ENCODE measurements at places on chromosomes 2 and 18. TPM values are rescaled to one million over a fixed set of nuclear protein-coding genes. Genes with fewer than 3 reads are reported as not detected.

DNA sequence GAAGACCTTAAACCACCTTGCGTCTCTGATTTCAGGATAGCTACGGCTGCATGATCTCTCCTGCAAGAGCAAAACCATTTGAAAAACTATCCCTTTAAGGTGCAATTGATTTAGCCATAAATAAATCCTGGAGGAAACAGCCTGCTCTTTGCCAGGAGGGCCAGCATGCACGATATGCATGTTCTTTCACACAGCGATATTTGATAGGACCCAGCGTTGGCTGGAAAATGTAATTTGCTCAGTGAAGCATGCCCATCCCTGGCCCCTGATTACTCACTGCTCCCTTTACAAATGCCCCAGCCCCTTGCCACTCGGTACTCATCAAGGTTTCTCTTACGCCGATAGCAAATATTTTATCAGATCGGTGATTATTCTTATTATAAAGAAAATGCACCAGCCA, 315.4 kb downstream of the CDH2 start:
- H3K4me3 ChIP-seq, result no peak overlapping the region
- no peak for DNase-seq
- no peak overlapping the region for H3K27ac ChIP-seq
- no peaks in the 10 kb centered on the region for H3K27me3 ChIP-seq
- H3K4me1 ChIP-seq, result no peaks in the 10 kb centered on the region
- no peaks in the 10 kb centered on the region for H3K36me3 ChIP-seq

GRCh38 chr2:223044092-223044836, 7.7 kb upstream of the KCNE4 start:
- H3K27me3 ChIP-seq, result no peaks in the 10 kb centered on the region
- H3K4me1 ChIP-seq, result peaks cover 2% of the 10 kb centered on the region
- no peak for DNase-seq

GRCh38 chr2:133486771-133487191, 81.5 kb downstream of the NCKAP5 start:
- no peak overlapping the region for H3K27ac ChIP-seq
- no peaks in the 10 kb centered on the region for H3K27me3 ChIP-seq
- peaks cover 1% of the 10 kb centered on the region for H3K4me1 ChIP-seq

DNA sequence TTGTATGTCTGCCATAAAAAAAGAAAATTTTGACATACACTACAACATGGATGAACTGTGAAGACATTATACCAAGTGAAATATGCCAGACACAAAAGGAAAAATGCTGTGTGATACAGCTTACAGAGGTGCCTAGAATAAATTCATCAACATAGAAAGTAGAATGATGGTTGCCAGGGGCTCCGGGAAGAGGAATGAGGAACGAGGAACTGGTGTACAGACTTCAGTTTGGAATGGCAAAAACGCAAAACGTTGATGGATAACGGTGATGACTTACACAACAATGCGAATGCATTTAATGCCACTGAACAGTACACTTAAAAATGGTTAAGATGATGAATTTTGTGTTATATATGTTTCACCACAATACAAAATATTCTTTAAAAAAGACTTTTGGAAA, 61.0 kb downstream of the TTC21B start:
- DNase-seq, result no peak
- no peaks in the 10 kb centered on the region for H3K36me3 ChIP-seq
- no peak overlapping the region for H3K27ac ChIP-seq
- H3K4me3 ChIP-seq, result no peak overlapping the region

DNA sequence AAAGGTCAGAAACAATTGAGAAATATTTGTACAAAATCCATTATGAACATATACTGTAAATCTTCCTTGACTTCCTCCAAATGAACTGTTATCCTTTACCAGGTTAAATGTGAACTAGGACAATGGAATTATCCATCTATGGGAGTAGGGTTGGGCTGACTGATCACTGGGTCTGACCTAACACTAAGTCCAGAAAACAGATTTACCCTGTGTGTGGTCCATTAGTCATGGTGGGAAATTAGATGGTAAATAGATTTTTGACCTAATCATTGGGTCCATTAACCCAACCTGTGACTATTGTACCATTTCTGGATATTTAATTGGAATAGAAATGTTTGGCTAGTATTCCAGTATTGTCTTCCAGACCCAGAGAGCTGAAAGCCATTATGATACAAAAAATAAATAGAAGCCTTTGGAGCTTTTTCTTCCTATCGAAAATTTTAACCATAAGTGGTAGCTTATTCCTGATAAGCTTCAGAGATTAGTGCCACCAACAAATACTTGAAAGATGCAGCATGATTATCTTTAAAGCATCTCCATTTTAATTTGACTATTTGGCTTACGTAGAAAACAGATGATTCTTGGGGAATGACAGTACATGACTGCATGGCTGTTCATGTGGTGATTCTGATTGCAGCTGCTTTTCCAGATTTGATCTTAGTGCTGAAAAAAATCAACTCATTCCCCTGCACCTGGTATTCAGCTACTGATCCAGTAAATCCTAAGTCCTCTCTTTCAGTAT, 703.2 kb upstream of the FSHR start:
- H3K27me3 ChIP-seq, result no peaks in the 10 kb centered on the region
- no peak overlapping the region for H3K4me3 ChIP-seq
- no peak overlapping the region for H3K27ac ChIP-seq
- DNase-seq, result no peak

- no peaks in the 10 kb centered on the region for H3K36me3 ChIP-seq
- no peaks in the 10 kb centered on the region for H3K4me1 ChIP-seq
- no peak overlapping the region for H3K4me3 ChIP-seq
- H3K27me3 ChIP-seq, result no peaks in the 10 kb centered on the region
- DNase-seq, result no peak
- H3K27ac ChIP-seq, result no peak overlapping the region
Measured at GRCh38 chr18:36322734-36323133, 25.2 kb downstream of the FHOD3 start.

RFTN2 gene
- polyA plus RNA-seq, result 8.1 TPM

DNA sequence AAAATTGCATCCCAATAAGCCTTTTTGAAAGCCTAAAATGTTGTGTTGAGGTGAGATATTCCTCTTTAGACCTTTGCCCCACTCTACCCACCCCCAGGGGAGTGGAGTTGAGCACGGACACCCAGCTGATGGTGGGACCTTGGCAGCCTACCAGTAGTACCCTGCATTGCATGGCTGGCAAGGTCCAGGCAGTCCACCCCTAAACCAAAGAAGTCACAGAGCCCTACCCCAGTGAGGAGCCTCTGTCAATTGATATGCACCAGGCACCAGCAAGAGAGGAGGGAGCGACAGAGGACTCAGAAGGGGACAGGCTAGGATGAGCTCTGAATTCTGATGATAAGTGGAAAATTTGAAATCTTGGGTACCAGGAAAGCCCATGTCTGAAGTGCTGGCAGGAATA, 38.6 kb downstream of the MARCO start:
- no peaks in the 10 kb centered on the region for H3K4me1 ChIP-seq
- no peak for DNase-seq
- H3K4me3 ChIP-seq, result no peak overlapping the region
- no peaks in the 10 kb centered on the region for H3K27me3 ChIP-seq

DNA sequence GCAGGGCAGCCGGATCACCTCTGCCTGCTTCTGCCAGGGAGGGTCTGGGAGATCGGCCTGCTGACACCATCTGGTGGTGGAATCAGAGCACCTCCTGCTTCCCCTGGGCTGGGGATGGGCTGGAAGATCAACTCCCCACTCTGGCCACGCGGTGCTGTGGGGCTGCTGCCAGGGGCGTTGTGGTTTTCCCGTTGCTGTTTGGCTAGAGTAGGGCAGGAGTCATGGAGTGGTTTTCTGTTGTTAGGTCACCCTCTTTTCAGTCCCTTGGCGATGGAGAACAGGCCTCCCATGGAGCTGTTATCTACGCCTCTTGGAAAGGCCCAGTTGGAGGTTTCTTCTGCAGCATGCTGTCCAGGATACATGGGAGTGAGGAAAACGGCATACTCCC, 15.2 kb downstream of the BCL2L11 start:
- H3K27me3 ChIP-seq, result no peaks in the 10 kb centered on the region
- peaks cover 3% of the 10 kb centered on the region for H3K4me1 ChIP-seq
- H3K27ac ChIP-seq, result no peak overlapping the region
- no peak for DNase-seq
- H3K4me3 ChIP-seq, result no peak overlapping the region

GRCh38 chr2:28134262-28134812, 243.8 kb downstream of the BABAM2 start:
- peak overlapping the region; percentile 49 for H3K27ac ChIP-seq
- no peaks in the 10 kb centered on the region for H3K36me3 ChIP-seq
- DNase-seq, result peak; percentile 55

CAPN14 gene
- 0.05 TPM for polyA plus RNA-seq

DNA sequence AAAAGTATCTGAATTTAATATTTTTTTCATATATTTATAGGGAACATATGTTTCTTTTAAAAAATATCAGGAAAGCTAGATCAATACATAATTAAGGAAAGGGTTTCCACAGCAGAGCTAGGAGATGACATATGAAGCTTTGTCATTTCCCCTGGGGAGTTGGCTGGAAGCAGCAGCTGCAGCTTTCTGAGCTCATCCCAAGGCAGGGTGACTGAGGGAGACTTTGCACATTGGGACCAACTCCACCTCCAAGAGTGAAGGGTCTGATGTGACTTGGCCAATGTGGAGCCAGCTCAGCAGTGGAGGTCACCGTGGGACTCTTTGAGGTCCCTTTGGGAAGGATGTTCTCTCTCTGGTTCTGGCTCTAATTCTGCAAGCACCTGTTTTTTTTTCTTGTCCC, 315.1 kb downstream of the RDH14 start:
- H3K27ac ChIP-seq, result no peak overlapping the region
- H3K4me3 ChIP-seq, result no peak overlapping the region
- no peaks in the 10 kb centered on the region for H3K4me1 ChIP-seq
- H3K36me3 ChIP-seq, result no peaks in the 10 kb centered on the region
- no peaks in the 10 kb centered on the region for H3K27me3 ChIP-seq

DNA sequence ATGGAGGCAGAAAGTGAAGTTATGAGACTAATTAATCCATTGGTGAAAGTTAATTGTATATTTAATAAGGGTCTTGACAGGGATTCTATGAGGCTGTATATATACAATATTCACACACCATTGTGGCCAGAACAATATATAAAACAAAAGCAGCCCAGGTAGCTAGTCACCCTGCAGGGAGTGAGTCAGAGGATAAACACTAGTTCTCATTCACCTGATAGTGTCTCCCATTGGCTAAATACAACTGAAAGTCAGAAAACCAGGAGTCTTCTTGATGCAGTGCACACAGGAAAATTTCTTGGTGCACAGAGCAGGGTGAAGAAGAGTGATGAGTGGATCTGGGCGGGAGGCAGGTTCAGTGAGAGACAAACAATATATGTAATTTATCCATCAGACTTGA, 465.2 kb downstream of the ERBB4 start:
- no peak overlapping the region for H3K27ac ChIP-seq
- DNase-seq, result no peak
- H3K4me1 ChIP-seq, result no peaks in the 10 kb centered on the region
- no peaks in the 10 kb centered on the region for H3K27me3 ChIP-seq

DES gene
- 149 TPM for polyA plus RNA-seq

DNA sequence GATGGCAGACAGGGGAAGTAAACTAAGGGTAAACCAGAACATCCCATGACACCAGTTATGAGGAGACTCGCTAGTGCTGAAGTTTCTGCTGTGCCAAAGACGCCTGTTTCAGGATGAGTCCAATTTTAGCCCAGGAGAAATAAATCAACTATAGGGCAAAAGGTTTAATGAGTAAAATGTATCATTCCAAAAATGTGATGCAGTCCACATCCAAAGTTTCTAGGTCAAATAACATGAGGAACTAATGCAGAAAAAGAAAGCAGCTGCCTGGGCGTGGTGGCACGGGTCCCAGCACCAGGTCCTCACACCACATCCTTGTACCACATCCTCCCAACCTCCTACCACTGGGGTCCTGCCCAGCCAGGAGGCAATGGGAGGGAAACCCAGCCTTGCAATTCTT, 126.9 kb upstream of the CTAGE1 start:
- no peak overlapping the region for H3K27ac ChIP-seq
- H3K36me3 ChIP-seq, result no peaks in the 10 kb centered on the region
- no peak for DNase-seq
- no peaks in the 10 kb centered on the region for H3K27me3 ChIP-seq
- peaks cover 17% of the 10 kb centered on the region for H3K4me1 ChIP-seq

DNA sequence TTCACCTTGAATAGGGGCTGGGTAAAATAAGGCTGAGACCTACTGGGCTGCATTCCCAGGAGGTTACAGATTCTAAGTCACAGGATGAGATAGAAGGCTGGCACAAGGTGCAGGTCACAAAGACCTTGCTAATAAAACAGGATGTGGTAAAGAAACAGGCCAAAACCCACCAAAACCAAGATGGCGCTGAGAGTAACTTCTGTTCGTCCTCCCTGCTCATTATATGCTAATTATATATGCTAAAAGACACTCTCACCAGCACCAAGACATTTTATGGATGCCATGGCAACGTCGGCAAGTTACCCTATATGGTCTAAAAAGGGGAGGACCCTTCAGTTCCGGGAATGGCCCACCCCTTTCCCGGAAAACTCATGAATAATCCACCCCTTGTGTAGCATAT, 711.5 kb upstream of the KLHL29 start:
- H3K36me3 ChIP-seq, result no peaks in the 10 kb centered on the region
- H3K4me3 ChIP-seq, result no peak overlapping the region
- H3K27me3 ChIP-seq, result no peaks in the 10 kb centered on the region
- no peaks in the 10 kb centered on the region for H3K4me1 ChIP-seq

PLGLB1 gene
- polyA plus RNA-seq, result 2.7 TPM

- no peaks in the 10 kb centered on the region for H3K4me1 ChIP-seq
- H3K4me3 ChIP-seq, result no peak overlapping the region
- H3K36me3 ChIP-seq, result no peaks in the 10 kb centered on the region
- no peak for DNase-seq
- H3K27ac ChIP-seq, result no peak overlapping the region
- no peaks in the 10 kb centered on the region for H3K27me3 ChIP-seq
Measured at GRCh38 chr2:45138904-45139303, 129.7 kb upstream of the SIX2 start.

DNA sequence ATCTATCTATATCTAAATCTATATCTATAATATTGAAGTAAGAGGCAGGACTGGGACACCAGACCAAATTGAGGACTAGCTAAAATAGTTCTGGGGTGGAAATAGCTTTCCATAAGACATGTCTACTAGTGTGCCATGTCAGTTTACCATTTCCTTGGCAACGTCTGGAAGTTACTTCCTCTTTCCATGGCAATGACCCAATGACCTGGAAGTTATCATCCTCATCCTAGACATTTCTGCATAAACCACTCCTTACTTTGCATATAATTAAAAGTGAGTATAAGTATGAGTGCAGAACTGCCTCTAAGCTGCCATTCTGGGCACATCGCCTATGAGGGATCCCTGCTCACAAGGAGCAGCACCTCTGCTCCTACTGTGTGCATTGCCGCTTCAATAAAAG, 734.0 kb upstream of the GCFC2 start:
- H3K27ac ChIP-seq, result no peak overlapping the region
- no peak for DNase-seq
- no peaks in the 10 kb centered on the region for H3K4me1 ChIP-seq

DNA sequence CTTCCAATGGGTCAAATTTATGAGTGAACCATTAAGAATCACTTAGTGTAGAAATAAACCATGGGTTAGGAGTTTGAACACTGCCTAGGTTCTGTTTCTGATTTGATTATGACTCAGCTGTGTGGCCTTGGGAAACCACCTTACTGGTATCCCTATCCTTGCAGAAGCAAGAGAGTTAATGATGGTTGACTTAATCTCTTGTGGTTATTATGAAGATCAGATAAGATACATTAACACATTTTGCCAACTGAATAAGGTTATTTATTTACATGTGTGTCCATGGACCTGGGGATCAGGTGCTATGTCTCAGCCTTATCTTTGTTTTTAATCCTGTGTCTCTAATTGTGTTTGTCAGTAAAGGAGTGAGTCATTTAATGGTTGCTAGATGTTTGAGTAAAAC, 5.4 kb upstream of the KCNJ13 start:
- no peak for DNase-seq
- H3K4me3 ChIP-seq, result no peak overlapping the region
- peaks cover 4% of the 10 kb centered on the region for H3K4me1 ChIP-seq
- H3K36me3 ChIP-seq, result no peaks in the 10 kb centered on the region
- H3K27me3 ChIP-seq, result no peaks in the 10 kb centered on the region
- no peak overlapping the region for H3K27ac ChIP-seq

NCKAP5 gene
- 1.3 TPM for polyA plus RNA-seq

Measured in ovary (tissue), 10 donors.